T-helper 2 cell treated with Interferon-gamma antibody and Interleukin-4, amounts not matched to agents 5 μg/mL and 100 μg/mL, for 36 hours (primary cell): ENCODE measurements at places on chromosomes 4 and X.

DNA sequence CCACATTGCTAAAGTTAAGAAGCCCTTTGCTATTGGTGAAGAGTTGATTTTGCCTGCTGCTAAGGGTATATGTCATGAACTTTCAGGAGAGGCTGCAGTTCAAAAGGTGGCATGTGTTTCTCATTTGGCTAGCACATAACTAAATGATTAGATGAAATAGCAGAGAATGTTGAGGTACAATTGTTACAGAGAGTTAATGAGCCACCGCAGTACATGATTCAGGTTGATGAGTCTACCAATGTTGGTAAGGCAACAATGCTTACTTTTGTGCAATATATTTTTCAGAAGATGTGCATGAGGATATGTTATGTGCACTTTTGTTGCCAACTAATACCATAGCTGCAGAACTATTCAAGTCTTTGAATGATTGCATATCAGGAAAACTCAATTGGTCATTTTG is 21.1 kb upstream of the CXCL2 start:
- DNase-seq, result no peak

GRCh38 chr4:55475394-55476243 is 71.1 kb downstream of the CLOCK start:
- DNase-seq, result peak; percentile 30

DNA sequence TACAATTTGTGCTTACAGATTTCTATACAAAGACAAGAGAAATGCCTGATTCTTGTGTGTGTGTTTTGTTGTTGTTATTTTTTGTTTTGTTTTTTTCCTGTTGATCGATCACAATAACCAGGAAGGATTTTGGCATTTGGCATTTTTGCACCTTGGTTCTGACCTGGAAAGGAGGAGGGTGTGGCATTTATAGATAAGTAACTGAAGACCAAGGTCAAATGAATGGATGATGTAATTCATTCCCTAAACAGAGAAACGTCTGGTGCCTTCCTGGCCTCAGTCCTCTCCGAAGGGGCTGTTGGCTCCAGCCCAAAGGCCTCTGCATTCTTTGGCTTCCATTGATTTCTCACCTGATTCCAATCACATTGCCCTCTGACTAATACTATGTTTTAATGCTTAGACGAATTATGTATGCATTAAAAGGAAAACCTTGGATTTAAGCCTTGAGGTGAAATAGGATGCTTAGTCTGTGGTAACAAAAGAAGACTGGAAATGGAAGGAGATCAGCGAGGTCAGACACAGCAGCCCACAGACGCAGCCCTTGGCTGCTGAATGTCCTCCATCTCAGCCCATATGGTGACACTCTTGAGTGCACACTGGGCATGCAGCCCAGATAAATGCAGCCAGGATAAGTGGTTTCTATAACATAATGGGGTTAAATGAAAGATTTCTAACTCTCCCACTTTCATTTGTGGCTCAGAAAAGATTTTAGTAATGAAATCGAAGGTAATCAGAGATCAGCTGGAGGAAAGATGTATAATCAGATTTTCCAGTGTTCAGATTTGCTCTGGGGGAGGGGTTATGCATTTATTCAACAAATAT is 60.5 kb upstream of the TRIM2 start:
- DNase-seq, result no peak

DNA sequence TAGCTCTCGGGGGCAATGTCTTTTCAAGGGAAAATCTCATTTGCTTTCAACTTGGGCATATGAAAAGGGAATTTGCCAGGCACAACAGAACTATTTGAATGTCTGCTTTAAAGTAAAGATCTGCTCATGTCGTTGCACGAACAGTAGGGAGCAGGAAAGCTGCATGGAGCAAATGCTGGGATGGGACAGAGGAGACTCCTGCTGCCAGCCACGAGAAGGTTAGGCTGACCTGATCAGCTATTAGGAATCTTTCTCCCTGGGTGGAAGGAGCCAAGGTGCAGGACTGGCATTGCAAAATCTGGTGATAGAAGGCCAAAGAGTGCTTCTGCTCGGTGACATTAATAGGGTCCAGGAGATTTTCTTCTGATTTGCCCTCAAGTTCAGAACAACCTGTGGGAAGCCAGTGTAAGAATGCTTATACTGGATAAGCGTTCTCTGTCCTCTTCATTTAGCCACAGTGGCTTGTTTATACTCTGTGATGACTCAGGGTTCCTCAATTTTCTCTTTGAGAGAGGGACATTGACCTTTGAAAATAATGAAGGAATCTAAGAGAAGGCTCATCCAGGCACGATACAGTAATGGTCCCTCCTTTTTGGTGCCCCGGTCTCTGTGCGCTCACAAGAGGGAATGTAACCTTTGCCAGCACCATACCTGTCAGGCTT is 22.9 kb downstream of the FHL1 start:
- DNase-seq, result no peak

- no peak for DNase-seq
Measured at GRCh38 chrX:23765449-23765848, 17.5 kb upstream of the SAT1 start.

- DNase-seq, result no peak
Measured at GRCh38 chr4:179328627-179329026, 1886.4 kb upstream of the AGA start.
